ENCODE measurements at places on chromosomes 1 and 21. TPM values are rescaled to one million over a fixed set of nuclear protein-coding genes. Genes with fewer than 3 reads are reported as not detected.

The TSPAN2 gene
- total RNA-seq = 0.47 TPM

The VHLL gene
- not detected for total RNA-seq

DNA sequence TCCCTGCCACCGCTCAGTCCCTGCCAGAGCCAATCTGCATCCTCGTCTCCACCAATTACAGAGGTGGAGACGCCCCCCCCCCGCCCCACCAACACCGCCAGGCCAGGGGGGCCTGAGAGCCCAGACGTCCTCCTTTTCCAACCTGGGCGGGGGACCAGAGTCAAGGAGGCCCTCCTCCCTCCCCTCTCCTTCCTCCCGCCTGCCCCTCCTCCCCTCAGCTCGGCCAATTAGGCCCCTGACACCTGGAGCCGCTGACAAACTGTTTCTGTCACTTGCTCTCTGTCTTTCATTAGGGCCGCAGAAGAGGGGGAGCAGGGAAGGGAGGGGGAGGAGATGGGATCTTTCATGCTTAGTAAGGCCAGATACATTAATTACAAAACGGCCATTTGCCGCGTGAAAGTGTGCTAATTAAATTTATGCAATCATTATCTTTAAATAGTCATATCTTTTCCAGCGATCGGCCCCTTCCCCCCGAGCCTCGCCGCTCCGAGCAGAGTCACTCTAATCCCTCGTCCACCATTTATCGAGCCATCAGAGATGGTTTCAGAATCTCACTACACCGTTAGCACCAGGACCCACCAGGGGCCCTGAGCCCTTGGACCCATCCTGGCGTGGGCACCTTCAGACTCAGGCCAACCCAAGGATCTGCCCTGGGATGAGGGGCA is 94.7 kb downstream of the PAX7 start:
- H3K27me3 ChIP-seq = peaks cover 9% of the 10 kb centered on the region
- no peak for DNase-seq
- no peaks in the 10 kb centered on the region for H3K4me1 ChIP-seq
- no peak overlapping the region for H3K4me3 ChIP-seq
- H3K36me3 ChIP-seq = no peaks in the 10 kb centered on the region

GRCh38 chr1:27044613-27045151 is 32.0 kb upstream of the TENT5B start:
- H3K4me3 ChIP-seq = no peak overlapping the region
- H3K4me1 ChIP-seq = peaks cover 4% of the 10 kb centered on the region
- H3K27ac ChIP-seq = no peak overlapping the region
- H3K27me3 ChIP-seq = no peaks in the 10 kb centered on the region
- DNase-seq = peak; percentile 90
- no peaks in the 10 kb centered on the region for H3K36me3 ChIP-seq

DNA sequence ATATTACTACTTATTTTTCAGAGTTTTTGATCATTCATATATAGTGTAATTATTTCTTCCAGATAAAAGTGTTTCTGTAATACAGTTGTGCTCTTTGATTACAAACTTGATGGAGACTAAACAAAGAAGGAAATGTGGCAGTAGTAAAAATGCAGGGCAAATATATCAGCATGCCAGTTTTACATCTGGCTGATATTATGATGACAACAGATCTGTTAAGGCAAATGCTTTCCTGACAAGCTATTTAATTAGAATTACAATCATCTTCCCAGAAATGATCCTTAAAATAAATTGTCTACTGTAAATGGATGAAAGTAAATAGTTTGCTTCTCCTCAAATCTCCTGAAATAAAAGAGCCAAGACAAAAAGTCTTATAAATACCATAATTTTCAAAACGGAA is 1659.8 kb downstream of the BRINP3 start:
- no peak overlapping the region for H3K27ac ChIP-seq
- H3K27me3 ChIP-seq = no peaks in the 10 kb centered on the region
- no peak for DNase-seq

- no peaks in the 10 kb centered on the region for H3K27me3 ChIP-seq
- DNase-seq = no peak
- H3K27ac ChIP-seq = no peak overlapping the region
Measured at GRCh38 chr1:3886691-3887090, 13.4 kb downstream of the C1orf174 start.

GRCh38 chr21:34877485-34878128 is 171.5 kb downstream of the RUNX1 start:
- H3K27me3 ChIP-seq = no peaks in the 10 kb centered on the region
- no peaks in the 10 kb centered on the region for H3K4me1 ChIP-seq
- H3K36me3 ChIP-seq = peaks cover 6% of the 10 kb centered on the region
- no peak overlapping the region for H3K27ac ChIP-seq
- DNase-seq = no peak

GRCh38 chr1:41874903-41875411 is 43.8 kb downstream of the HIVEP3 start:
- H3K4me3 ChIP-seq = no peak overlapping the region
- no peak overlapping the region for H3K27ac ChIP-seq
- H3K36me3 ChIP-seq = no peaks in the 10 kb centered on the region
- DNase-seq = no peak
- peaks cover 19% of the 10 kb centered on the region for H3K4me1 ChIP-seq

DNA sequence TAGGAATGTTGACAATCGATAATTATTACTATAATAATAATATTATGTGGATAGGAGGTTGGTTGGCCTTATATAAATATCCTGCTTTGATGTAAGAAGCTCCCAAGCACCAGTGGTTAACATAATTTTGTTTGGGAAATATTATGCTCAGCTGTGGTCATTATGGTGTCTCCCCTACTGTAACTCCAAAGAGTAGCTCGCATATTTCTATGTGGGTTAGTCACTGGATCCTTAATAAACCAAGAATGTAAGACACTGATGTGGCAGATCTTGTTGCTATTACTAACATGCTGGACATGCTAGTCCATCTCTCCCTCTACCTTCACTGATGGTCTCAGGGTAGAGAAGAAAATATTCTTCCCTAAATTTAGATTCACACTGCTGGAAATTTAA is 79.2 kb upstream of the RALGPS2 start:
- H3K27ac ChIP-seq = no peak overlapping the region
- no peak overlapping the region for H3K4me3 ChIP-seq
- H3K4me1 ChIP-seq = peaks cover 15% of the 10 kb centered on the region
- H3K36me3 ChIP-seq = no peaks in the 10 kb centered on the region
- no peaks in the 10 kb centered on the region for H3K27me3 ChIP-seq

- no peak overlapping the region for H3K27ac ChIP-seq
- no peaks in the 10 kb centered on the region for H3K36me3 ChIP-seq
- no peaks in the 10 kb centered on the region for H3K27me3 ChIP-seq
- no peaks in the 10 kb centered on the region for H3K4me1 ChIP-seq
- peak; percentile 70 for DNase-seq
Measured at GRCh38 chr1:235902677-235903542, 36.2 kb upstream of the LYST start.

GRCh38 chr1:3119725-3120124 is 50.7 kb downstream of the PRDM16 start:
- no peak overlapping the region for H3K4me3 ChIP-seq
- no peaks in the 10 kb centered on the region for H3K36me3 ChIP-seq
- no peaks in the 10 kb centered on the region for H3K27me3 ChIP-seq
- H3K27ac ChIP-seq = no peak overlapping the region

GRCh38 chr1:23129846-23130245 is 38.8 kb downstream of the LUZP1 start:
- H3K27ac ChIP-seq = no peak overlapping the region
- no peak for DNase-seq
- H3K4me1 ChIP-seq = peaks cover 9% of the 10 kb centered on the region
- H3K27me3 ChIP-seq = no peaks in the 10 kb centered on the region
- H3K4me3 ChIP-seq = no peak overlapping the region

All from adrenal gland (tissue), 19 donors.